ENCODE measurements at places on chromosomes 2 and 18. TPM values are rescaled to one million over a fixed set of nuclear protein-coding genes. Genes with fewer than 3 reads are reported as not detected.

The RAB6C gene
- 0.34 TPM for total RNA-seq

The EHD3 gene
- total RNA-seq = 11.4 TPM

The PPP3R1 gene
- 33.7 TPM for total RNA-seq

DNA sequence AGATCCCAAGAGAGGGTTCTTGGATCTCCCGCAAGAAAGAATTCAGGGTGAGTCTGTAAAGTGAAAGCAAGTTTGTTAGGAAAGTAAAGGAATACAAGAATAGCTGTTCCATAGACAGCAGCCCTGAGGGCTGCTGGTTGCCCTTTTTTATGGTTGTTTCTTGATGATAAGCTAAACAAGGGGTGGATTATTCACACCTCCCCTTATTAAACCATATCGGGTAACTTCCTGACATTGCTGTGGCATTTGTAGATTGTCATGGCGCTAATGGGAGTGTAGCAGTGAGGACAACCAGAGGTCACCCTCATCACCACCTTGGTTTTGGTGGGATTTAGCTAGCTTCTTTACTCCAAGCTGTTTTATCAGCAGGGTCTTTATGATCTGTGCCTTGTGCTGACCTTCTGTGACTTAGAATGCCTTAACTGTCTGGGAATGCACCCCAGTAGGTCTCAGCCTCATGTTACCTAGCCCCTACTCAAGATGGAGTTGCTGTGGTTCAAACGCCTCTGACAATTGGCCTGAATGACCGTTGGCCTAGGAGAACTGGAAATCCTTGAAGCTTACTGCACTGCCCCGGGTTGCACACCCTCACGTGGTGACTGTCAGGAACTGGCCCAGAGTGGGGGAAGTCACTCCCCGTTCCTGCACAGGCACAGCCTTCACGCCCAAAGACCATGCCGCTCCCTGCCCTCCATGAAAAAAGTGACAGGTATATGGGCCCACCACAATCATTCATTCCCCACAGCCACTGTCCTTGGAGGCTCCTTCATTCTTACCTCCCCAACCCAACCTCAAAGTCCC lies 136.9 kb downstream of the SEPTIN10 start:
- DNase-seq = no peak

DNA sequence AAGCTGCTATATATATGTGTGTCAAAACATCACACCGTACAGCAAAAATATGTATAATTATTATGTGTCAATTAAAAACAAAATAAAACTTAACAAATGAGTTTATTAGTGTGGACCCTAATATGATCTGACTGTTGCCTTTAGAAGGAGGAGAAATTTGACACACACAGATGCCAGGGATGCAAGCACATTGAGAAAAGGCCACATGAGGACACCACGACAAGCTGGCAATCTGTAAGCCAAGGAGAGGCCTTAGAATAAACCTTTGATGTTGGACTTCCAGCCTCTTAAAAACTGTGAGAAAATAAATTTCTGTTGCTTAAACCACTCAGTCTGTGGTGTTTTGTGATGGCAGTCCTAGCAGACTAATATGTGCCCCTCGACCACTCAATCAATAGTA lies 214.7 kb downstream of the KCNS3 start:
- no peak for DNase-seq

DNA sequence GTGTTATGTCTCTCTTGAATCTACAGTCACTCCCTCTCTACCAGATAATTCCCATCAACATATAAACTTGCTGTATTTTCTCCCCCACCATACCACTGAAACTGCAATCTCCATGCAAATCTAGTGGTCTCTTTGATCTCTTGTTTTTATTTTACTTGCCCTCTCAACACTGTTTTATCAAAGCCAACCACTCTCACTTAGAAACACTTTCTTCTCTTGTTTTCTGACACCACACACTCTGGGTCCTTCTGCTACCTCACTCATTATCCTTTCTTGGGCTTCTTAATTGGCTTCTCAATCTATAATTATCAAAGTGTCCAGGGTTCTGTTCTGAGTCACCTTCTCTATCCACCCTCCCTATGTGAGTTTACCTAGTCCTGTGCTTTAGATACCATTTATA lies 2.0 kb upstream of the MCFD2 start:
- no peak for DNase-seq
